ENCODE measurements at places on chromosomes 16 and 17.

DNA sequence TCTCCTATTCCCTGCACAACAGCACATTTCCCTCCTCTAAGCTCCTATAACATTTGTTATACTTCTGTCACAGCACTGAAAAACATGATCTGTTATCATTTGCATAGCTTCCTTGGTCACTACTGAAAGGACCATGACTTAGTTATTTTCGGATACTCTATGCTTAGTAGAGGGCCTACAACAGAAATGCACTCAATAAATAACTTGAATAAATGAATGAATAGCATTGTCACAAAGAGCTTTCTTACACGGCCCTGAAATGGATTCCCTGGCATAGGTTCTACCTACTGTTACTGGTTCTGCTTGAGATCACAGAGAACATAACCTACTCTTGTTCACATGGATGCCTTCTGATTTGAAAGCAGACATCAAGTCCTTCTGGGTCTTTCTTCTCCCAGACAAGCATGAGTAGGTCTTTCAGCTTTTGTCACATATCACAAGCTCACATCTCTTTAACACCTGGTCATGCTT is 41.6 kb downstream of the MYO1D start:
- DNase-seq: no peak

GRCh38 chr16:56593573-56594291 is 4.4 kb downstream of the MT3 start:
- no peak for DNase-seq

- no peak for DNase-seq
These were observed 27.9 kb downstream of the KATNB1 start for GRCh38 chr16:57763285-57764005.

DNA sequence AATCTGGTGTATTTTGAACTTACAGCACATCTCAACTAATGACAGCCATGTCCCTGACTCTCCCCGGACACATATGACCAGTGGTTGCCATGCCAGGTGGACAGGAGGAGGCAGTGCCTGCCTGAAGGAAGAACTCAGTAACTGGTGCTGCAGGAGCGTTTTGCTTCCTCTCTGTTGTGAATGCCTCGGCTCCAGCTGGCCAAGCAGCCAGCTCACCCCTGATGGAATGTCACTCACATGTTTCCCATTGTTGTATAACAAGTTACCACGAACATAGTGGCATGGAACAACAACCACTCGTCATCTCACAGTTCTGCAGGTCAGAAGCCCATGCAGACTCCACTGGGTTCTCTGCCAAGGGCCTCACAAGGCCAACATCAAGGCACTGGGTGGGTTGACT is 20.1 kb upstream of the IRF8 start:
- DNase-seq: no peak

- no peak for DNase-seq
These were observed 413.3 kb upstream of the EEF2KMT start for GRCh38 chr16:5510819-5511370.

- DNase-seq: no peak
These were observed 7.3 kb upstream of the KDM8 start for GRCh38 chr16:27195941-27196595.

GRCh38 chr17:44761932-44762810 is 3.4 kb downstream of the ADAM11 start:
- no peak for DNase-seq

DNA sequence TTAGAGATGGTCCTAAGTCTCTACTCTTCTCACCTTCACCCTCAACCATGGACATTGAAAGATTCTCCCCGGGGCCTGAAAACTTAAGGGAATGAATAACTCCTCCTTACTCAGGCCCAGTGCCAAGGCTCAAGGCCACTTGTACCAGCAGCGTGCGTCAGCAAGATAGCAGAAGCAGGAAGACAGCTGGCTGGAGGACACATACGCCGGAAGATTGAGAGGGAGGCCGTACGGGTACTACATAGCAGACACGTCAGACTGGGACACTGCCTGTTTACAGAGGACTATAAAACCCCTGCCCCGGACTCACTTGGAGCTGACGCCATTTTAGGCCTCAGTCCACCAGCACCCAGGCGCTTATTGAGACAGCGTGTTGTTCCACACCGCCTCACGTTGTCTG is 75.8 kb upstream of the MED13 start:
- DNase-seq: no peak

DNA sequence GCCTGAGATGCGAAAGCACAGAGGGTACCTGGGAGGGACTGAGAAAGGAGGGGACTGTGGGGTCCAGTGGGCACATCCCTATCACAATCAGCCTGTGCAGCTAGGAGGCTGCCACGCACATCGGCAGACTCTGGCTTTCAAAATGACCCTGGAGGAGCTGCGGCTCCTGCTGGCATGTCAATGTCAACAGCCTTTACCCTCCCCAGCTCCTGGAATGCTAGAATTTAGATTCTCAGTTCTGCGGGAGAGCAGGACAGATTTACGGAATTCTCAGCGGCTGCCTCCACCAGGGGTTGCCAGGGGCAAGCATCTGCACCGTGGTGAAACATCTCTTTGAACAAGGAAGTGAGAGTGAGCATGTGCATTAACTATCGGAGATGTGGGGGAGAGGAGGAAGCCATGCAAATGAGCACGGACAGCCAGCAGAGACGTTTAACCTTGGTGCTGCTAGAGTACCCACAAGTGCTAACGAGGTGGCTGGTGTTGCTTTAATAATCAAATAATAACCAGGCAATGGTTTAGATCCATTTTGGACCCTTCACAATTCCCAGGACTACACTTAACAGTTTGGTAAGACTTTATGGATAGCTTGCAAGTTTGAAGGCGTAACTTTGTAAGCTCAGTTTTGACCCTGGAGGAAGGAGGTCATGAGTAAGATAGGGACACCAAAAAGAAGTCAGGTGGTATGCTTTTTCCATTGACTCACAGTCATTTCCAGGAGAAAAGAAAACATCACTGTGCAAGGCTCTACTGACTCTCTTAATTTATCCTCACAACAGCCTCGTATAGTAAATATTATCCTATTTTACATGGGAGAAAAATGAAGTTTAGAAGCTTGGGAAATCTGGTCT is 54.1 kb downstream of the XYLT1 start:
- DNase-seq: peak; percentile 21

DNA sequence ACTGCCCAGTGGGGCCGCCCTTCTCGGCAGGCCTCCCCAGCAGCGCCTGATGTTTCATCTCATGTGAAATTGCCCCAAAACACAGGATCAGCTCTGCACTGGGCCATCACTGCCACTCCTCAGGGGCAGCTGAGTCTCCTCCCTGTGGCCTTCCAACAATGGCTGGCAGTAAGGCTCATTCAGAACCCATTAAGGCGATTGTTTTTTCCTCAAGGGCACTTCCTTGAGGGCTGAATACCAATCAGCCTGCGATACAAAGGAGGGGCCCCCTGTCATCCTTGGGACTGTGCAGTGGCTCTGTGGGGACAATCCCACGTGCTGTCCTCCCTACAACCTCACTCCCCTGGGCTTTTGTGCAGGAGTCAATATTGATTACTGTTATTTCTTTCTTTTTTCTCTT is 47.5 kb downstream of the XYLT1 start:
- no peak for DNase-seq

- no peak for DNase-seq
These were observed 88.8 kb downstream of the CYLD start for GRCh38 chr16:50830698-50831097.

GRCh38 chr17:36937959-36938565 is 787 bp downstream of the LHX1 start:
- no peak for DNase-seq

- DNase-seq: no peak
These were observed 13.5 kb upstream of the DBNDD1 start for GRCh38 chr16:90032674-90033331.

DNA sequence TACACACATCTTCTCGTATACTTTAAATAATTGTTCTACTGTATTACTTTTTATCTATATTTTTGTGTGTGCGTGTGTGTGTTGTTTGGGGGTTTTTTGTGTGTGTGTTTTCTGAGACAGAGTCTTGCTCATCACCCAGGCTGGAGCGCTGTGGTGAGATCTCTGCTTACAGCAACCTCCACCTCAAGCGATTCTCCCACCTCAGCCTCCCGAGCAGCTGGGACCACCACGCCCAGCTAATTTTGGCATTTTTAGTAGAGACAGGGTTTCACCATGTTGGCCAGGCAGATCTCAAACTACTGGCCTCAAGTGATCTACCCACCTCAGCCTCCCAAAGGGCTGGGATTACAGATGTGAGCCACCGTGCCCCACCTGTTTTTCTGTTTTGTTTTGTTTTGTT is 1.5 kb upstream of the CMTM4 start:
- no peak for DNase-seq

DNA sequence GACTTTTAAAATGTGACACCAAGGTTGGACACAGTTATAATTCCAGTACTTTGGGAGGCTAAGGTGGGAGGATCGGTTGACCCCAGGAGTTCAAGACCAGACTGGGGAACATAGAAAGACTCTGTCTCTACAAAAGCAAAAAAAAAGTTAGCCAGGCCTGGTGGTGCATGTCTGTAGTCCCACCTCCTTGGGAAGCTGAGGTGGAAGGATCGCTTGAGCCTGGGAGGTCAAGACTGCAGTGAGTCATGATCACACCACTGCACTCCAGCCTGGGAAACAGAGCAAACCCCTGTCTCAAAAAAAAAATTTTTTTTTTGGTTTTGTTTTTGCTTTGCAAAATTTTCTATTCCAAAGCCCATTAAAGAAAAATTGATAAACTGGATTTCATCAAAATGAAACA is 281.4 kb downstream of the BCAS3 start:
- no peak for DNase-seq

DNA sequence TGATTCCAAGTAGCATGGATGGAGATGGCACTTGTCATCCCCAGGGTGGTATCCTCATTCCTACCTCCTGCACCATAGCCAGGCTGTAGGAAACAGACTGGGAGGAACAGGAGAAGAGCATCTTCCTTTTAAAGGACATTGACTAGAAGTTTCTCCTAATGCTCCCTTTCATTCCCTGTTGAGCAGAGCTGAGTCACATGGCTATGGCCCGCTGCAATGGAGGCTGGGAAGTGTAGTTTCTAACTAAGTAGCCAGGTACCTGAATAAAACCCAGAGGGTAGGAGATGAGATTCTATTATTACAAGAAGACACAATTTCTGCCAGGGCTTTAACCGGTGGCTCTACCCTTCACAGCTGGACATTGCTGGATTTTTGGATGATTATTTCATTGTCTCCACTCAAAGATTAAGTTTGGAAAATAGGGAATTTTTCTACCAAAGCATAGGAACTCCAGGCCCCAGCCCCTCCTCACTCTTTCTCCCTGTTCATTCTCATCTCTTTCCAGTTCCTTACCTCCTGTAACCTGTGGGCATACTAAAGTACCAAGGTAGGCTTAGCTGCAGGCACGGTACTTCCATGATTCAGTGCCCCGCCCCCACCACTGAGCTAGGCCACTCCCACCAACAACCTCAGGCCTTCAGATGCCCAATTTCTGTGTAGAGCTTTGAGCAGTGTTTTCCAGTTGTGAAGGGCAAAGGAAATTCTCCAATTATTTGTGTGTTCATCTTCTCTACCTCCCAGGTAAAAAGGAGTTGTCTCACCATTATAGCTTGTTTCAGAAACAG is 378.3 kb downstream of the CDH13 start:
- DNase-seq: no peak

- DNase-seq: no peak
These were observed 4.1 kb downstream of the TBKBP1 start for GRCh38 chr17:47697906-47698711.

Measured in stimulated activated CD8-positive, alpha-beta memory T cell treated with anti-CD3 and anti-CD28 coated beads, Interleukin-4, amount 100 ng/mL, for 24 hours (primary cell).